ENCODE measurements at places on chromosomes 11 and 22. TPM values are rescaled to one million over a fixed set of nuclear protein-coding genes. Genes with fewer than 3 reads are reported as not detected.

DNA sequence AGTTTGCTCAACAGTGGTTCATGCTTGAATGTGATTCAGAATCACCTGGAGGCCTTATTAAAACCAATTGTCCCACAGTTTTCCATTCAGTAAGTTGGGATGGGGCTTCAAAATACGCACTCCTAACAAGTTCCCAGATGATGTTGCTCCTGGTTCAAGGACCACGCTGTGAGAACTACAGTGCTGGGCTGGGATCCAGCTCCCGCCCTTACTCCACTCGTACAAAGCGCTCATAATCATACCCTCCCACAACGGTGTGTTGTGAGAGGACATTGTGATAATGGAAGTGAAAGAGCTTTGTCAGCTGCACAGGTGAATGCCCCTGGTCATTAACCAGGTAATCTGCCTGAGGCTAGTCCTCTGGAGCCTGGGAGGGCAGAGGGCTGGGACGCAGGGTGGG is 1.3 kb upstream of the CD82 start:
- H3K27me3 ChIP-seq: no peaks in the 10 kb centered on the region
- H3K27ac ChIP-seq: peak overlapping the region; percentile 98
- peak overlapping the region; percentile 56 for H3K4me3 ChIP-seq
- peak; percentile 84 for DNase-seq
- H3K4me1 ChIP-seq: peaks cover 48% of the 10 kb centered on the region

GRCh38 chr11:66979336-66979980 is 4.4 kb downstream of the C11orf86 start:
- DNase-seq: no peak
- no peak overlapping the region for H3K27ac ChIP-seq
- H3K36me3 ChIP-seq: no peaks in the 10 kb centered on the region
- H3K27me3 ChIP-seq: peaks cover 10% of the 10 kb centered on the region
- peaks cover 24% of the 10 kb centered on the region for H3K4me1 ChIP-seq

- no peaks in the 10 kb centered on the region for H3K36me3 ChIP-seq
- peaks cover 34% of the 10 kb centered on the region for H3K27me3 ChIP-seq
- no peak for DNase-seq
- no peak overlapping the region for H3K4me3 ChIP-seq
These were observed 4.3 kb downstream of the SCUBE1 start for GRCh38 chr22:43338766-43339345.

DNA sequence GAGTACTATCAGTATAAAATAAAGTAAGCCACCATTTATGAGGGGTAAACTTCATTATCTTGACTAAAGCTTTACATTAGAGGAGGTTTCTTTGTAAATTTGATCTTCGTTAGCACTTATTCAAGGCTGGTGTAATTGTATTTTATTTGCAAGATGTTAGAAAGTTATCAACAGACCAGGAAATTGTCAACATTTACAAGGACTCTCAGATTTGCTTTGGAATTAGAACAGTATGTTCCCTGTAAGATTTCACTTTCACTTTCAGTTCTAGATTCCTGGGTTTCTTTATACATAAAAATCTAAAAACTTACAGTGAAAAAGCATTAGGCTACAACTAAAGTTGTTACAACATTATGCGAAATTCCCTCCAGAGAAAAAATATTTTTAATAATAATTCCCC is 4.6 kb upstream of the BIRC3 start:
- H3K27ac ChIP-seq: peak overlapping the region; percentile 87
- peaks cover 49% of the 10 kb centered on the region for H3K4me1 ChIP-seq
- no peaks in the 10 kb centered on the region for H3K27me3 ChIP-seq
- H3K36me3 ChIP-seq: no peaks in the 10 kb centered on the region
- no peak for DNase-seq
- H3K4me3 ChIP-seq: no peak overlapping the region

GRCh38 chr11:3934658-3935057 is 79.2 kb downstream of the STIM1 start:
- H3K36me3 ChIP-seq: no peaks in the 10 kb centered on the region
- DNase-seq: no peak
- peaks cover 4% of the 10 kb centered on the region for H3K4me1 ChIP-seq
- no peaks in the 10 kb centered on the region for H3K27me3 ChIP-seq

DNA sequence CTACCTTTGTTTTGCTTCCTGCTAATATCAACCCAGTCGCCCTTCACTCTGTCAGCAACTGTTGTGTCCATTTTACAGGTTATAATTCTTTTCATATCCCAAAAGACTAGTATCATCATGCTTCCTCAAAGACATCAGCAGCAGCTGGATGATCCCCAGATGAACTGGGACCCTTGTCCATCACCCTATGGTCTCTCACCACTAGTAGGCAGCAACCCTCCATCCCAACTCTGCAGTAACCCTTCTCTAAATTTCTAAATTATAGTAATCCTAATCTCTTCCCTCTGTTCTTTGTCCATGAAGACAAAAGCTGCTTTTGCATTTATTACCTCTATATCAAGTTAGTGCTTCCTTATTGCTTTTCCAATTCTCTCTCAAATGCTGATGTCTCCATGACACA is 1025.8 kb downstream of the FAM181B start:
- H3K4me3 ChIP-seq: no peak overlapping the region
- no peaks in the 10 kb centered on the region for H3K4me1 ChIP-seq
- H3K27ac ChIP-seq: no peak overlapping the region
- H3K36me3 ChIP-seq: no peaks in the 10 kb centered on the region
- H3K27me3 ChIP-seq: no peaks in the 10 kb centered on the region
- no peak for DNase-seq

GRCh38 chr22:17769013-17769715 is 5.1 kb downstream of the BID start:
- H3K27ac ChIP-seq: peak overlapping the region; percentile 38
- H3K4me1 ChIP-seq: peaks cover 46% of the 10 kb centered on the region
- no peaks in the 10 kb centered on the region for H3K36me3 ChIP-seq
- H3K4me3 ChIP-seq: no peak overlapping the region

GRCh38 chr11:43581370-43582023 is 99.0 kb upstream of the HSD17B12 start:
- H3K4me3 ChIP-seq: peak overlapping the region; percentile 41
- DNase-seq: no peak
- peaks cover 84% of the 10 kb centered on the region for H3K27me3 ChIP-seq
- no peak overlapping the region for H3K27ac ChIP-seq

DNA sequence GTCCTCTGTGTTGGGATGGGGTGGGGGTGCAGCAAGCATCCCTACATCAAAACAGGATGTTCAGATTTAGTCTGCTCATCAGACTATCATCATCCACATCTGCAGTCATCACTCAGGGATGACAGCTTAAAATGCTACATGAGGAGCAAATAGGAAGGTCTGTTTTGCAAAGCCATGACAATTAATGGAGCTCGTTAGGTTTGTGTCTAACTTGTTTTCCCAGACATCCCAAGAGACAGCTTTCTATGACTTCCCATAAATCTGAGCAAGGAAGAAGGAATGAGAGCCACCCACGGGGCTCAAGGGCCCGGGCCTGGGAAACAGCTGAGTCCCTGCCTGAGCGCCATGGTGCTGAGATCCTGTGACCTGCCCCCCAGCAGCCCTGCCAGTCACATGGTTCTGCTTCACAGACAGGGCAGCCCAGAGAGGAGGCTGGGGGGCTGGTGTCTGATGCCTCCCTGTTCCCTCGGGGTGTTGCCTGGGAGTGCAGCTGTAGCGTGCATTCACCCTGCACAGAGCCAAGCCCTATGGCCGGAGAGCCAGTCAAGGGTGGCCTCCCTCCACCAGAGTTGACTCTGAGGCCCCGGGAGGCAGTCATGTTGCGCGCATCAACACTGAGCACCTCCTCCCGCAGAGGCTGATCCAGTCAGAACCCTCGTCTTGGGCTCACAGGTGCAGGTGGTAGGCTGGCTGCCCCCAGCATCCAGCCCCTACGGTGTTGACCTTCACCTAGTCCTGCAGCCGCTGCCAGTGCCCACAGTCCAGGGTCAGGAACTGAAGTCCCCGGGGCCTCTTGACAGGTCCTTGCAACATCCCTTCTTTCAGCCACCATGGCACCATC is 12.1 kb downstream of the DERL3 start:
- no peaks in the 10 kb centered on the region for H3K4me1 ChIP-seq
- H3K27me3 ChIP-seq: no peaks in the 10 kb centered on the region
- peaks cover 99% of the 10 kb centered on the region for H3K36me3 ChIP-seq
- H3K27ac ChIP-seq: no peak overlapping the region
- DNase-seq: peak; percentile 21

- no peak overlapping the region for H3K27ac ChIP-seq
- no peak overlapping the region for H3K4me3 ChIP-seq
- H3K27me3 ChIP-seq: no peaks in the 10 kb centered on the region
- H3K36me3 ChIP-seq: no peaks in the 10 kb centered on the region
- no peak for DNase-seq
These were observed 444.4 kb downstream of the DLG2 start for GRCh38 chr11:85182441-85183387.

GRCh38 chr22:41538583-41538982 is 5.7 kb downstream of the POLR3H start:
- no peak for DNase-seq
- peaks cover 55% of the 10 kb centered on the region for H3K36me3 ChIP-seq
- H3K27ac ChIP-seq: peak overlapping the region; percentile 41
- no peaks in the 10 kb centered on the region for H3K27me3 ChIP-seq
- H3K4me1 ChIP-seq: peaks cover 58% of the 10 kb centered on the region

- no peaks in the 10 kb centered on the region for H3K27me3 ChIP-seq
- H3K4me1 ChIP-seq: peaks cover 34% of the 10 kb centered on the region
- no peak overlapping the region for H3K4me3 ChIP-seq
These were observed 1.8 kb upstream of the PKP3 start for GRCh38 chr11:392102-392777.

DNA sequence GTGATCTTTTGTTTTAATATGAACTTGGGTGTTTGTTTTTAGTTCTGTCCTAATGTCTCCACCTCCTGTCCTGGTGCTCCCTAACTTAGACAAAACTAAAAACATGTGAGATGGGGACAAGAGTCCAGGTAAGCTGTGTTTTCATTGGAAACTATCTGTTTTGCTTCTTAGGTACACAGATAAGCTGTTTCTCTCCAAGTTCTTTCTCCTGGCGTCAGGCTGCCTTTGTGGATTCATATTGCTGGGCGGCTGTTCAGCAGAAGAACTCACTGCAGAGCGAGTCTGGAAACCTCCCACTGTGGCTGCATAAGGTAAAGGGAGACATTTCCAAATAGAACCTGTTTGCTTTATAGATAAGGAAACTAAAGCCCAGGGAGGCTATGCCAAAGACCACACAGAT is 24.7 kb downstream of the PANX1 start:
- peaks cover 8% of the 10 kb centered on the region for H3K36me3 ChIP-seq
- H3K4me1 ChIP-seq: peaks cover 62% of the 10 kb centered on the region
- no peak for DNase-seq
- H3K4me3 ChIP-seq: no peak overlapping the region

DNA sequence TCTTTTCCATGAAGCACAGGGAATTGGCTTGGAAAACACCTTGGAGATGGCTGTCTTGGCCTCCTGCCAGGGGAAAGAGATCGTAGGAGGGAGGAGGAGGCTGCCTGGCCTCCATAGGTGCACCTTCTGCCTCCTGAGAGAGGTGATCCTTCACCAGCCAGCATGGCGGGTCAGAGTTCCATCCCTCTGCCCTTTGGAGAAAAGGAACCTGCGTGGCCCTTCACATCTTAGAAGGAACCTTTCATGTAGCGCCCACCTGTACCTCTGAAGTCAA is 58.2 kb upstream of the DRD2 start:
- no peak overlapping the region for H3K4me3 ChIP-seq
- no peaks in the 10 kb centered on the region for H3K4me1 ChIP-seq
- H3K27ac ChIP-seq: no peak overlapping the region
- no peak for DNase-seq
- H3K27me3 ChIP-seq: peaks cover 20% of the 10 kb centered on the region
- no peaks in the 10 kb centered on the region for H3K36me3 ChIP-seq

- H3K4me1 ChIP-seq: no peaks in the 10 kb centered on the region
- no peak for DNase-seq
- no peaks in the 10 kb centered on the region for H3K36me3 ChIP-seq
- no peak overlapping the region for H3K27ac ChIP-seq
- H3K4me3 ChIP-seq: no peak overlapping the region
These were observed 54.0 kb downstream of the NELL1 start for GRCh38 chr11:20723366-20723765.

DNA sequence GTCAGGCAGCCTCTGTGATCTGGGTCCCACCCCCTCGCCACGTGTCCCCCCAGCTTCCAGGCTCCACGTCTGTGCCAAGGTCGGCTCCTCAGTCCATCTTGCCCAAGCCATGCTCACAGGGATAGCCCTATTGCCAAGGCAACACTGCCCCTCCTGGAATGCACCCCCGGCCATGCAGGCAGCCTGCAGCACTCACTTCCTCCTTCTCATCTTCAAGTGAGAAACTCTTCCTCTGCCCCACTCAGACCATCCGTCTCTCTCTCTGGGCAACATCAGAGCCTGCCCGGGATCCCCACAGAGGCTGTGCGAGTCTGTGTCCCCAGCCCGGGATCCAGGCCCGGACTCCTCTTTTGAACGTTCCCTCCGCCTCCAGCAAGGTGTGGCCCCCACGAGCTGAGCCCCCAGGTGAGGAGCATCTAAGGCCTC is 852.3 kb downstream of the BRD1 start:
- no peak for DNase-seq
- H3K27me3 ChIP-seq: no peaks in the 10 kb centered on the region
- H3K27ac ChIP-seq: no peak overlapping the region
- H3K4me1 ChIP-seq: no peaks in the 10 kb centered on the region
- no peaks in the 10 kb centered on the region for H3K36me3 ChIP-seq

- no peaks in the 10 kb centered on the region for H3K4me1 ChIP-seq
- H3K27ac ChIP-seq: no peak overlapping the region
- DNase-seq: no peak
- no peaks in the 10 kb centered on the region for H3K36me3 ChIP-seq
- H3K27me3 ChIP-seq: no peaks in the 10 kb centered on the region
- no peak overlapping the region for H3K4me3 ChIP-seq
These were observed 408.0 kb downstream of the SHANK2 start for GRCh38 chr11:70844387-70844786.

DNA sequence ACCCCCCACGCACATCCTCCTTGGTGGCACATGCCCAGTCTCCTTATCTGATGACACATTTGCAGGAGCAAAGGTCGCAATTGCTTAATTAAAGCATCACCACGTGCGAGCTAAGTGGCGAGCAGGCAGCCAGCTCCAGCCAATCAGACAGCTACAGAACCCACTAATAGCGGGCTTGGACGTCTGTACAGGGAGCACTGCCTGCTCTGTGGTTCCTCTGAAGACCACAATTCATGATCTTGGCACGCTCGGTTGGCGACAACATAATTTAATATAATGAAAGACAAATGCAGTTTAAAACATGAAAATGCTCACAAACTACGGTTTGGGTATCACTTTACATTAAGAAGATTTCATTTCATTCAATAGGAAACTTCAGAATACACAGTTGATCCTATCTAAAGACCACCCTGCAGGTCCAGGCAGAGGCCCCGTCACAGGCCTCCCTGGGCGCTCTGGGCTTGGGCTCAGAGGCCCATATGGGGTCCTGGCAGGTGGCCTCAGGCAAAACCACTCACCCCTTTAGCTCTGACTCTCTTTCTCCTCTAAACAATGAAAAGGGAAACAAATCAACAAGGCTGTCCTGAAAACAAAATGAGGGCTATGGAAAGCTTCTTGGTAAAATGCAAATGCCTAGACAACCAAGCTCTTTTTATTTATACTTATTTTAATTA is 10.4 kb downstream of the PACSIN2 start:
- no peak for DNase-seq
- no peaks in the 10 kb centered on the region for H3K36me3 ChIP-seq
- no peak overlapping the region for H3K4me3 ChIP-seq
- H3K27ac ChIP-seq: no peak overlapping the region
- no peaks in the 10 kb centered on the region for H3K27me3 ChIP-seq
- H3K4me1 ChIP-seq: peaks cover 70% of the 10 kb centered on the region

The MYEOV gene
- total RNA-seq: not detected

The SERPIND1 gene
- total RNA-seq: not detected

The CARD18 gene
- total RNA-seq: not detected

The OR5B21 gene
- total RNA-seq: not detected

The CLDN5 gene
- 58.8 TPM for total RNA-seq

The RIMBP3C gene
- under 0.01 TPM for total RNA-seq

The PATZ1 gene
- total RNA-seq: 14.1 TPM

The FXYD2 gene
- not detected for total RNA-seq

The SCGB1D2 gene
- not detected for total RNA-seq
